Natural killer cell treated with Interleukin-12 subunit alpha and Interleukin-12 subunit beta and Interleukin-15 and Interleukin-18, amount 100 ng/mL, for 72 hours (primary cell): ENCODE measurements at places on chromosomes 4 and X. TPM values are rescaled to one million over a fixed set of nuclear protein-coding genes. Genes with fewer than 3 reads are reported as not detected.
A peak's percentile ranks its signal among the peaks of the same experiment; 100 is the strongest.

- H3K4me3 ChIP-seq, result no peak overlapping the region
- peaks cover 5% of the 10 kb centered on the region for H3K4me1 ChIP-seq
- DNase-seq, result no peak
- no peaks in the 10 kb centered on the region for H3K27me3 ChIP-seq
These were observed 18.6 kb upstream of the BRWD3 start for GRCh38 chrX:80828232-80828631.

DNA sequence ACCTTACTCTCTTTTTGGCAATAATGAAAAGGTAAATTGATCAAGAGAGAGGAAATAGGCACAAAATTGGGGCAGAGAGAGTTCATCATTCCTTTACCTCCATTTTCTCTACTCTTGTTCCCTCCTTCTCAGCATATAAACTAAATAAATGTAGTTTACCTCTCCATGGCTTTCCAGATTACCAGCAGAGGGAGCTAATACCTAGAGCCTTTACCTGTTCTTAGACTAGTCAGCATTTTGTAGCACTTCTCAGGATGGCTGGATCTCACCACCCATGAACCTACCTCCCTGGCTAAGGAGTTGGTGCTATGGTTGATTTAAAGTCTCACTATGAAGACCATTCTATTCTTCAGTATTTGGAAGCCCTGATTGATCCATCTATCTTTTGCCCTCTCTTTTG is 15.7 kb downstream of the OFD1 start:
- H3K27me3 ChIP-seq, result no peaks in the 10 kb centered on the region
- no peak for DNase-seq
- peak overlapping the region; percentile 41 for H3K4me3 ChIP-seq
- H3K4me1 ChIP-seq, result peaks cover 33% of the 10 kb centered on the region
- H3K27ac ChIP-seq, result peak overlapping the region; percentile 78

DNA sequence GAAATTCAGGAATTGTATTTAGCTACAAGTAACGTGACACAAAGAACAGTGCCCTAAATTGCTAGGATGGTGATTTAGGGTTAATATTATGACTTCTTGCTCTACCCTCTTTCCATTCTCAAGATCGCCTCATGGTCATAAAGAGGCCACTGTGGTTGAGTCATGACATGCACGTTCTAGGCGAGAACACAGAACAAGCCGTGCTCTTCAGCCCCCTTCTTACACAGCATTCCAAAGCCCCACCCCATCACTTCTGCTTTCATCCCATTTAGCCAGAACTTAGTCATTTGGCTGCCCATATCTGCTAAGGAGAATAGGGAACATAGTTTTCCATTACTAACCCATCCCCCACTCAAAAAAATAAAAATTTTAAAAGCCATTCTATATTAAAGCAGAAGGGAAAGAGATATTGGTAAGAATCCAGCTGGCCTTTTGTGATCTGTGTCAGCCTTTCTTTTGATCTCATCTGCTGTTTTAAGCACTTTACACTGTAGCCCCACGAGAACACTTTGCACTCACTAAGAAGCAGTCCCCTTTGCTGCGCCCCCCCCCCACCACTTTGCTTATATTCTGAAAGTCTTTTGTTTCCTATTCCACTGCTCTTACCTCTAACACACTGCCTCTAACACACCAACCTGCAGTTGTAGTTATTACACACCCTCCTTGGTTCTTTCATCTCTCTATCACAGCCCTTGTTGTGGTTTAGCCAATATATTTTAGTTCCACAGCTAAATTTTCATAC is 28.4 kb downstream of the NPNT start:
- DNase-seq, result no peak
- no peak overlapping the region for H3K4me3 ChIP-seq
- no peaks in the 10 kb centered on the region for H3K4me1 ChIP-seq

Gene PABPC1L2B
- not detected for total RNA-seq

DNA sequence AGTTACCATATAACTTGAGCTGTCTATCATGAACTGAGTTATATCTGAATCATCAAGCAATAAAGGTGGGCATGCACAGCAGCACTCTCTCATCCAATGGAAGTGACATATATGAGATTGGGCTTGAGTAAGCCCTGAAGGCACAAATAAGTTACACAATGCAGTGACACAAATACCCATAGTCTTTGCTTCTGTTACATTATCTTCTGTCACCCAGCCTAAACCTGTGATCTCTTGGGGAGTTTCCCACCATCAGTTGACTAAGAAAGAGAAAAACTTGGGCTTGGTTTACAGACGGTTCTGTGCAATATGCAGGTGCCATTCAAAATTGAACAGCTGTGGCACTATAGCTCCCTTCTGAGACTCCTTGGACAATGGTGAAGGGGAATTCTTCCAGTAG is 138.8 kb upstream of the IL15 start:
- no peaks in the 10 kb centered on the region for H3K36me3 ChIP-seq
- no peaks in the 10 kb centered on the region for H3K27me3 ChIP-seq
- no peak overlapping the region for H3K4me3 ChIP-seq
- DNase-seq, result no peak
- no peaks in the 10 kb centered on the region for H3K4me1 ChIP-seq

DNA sequence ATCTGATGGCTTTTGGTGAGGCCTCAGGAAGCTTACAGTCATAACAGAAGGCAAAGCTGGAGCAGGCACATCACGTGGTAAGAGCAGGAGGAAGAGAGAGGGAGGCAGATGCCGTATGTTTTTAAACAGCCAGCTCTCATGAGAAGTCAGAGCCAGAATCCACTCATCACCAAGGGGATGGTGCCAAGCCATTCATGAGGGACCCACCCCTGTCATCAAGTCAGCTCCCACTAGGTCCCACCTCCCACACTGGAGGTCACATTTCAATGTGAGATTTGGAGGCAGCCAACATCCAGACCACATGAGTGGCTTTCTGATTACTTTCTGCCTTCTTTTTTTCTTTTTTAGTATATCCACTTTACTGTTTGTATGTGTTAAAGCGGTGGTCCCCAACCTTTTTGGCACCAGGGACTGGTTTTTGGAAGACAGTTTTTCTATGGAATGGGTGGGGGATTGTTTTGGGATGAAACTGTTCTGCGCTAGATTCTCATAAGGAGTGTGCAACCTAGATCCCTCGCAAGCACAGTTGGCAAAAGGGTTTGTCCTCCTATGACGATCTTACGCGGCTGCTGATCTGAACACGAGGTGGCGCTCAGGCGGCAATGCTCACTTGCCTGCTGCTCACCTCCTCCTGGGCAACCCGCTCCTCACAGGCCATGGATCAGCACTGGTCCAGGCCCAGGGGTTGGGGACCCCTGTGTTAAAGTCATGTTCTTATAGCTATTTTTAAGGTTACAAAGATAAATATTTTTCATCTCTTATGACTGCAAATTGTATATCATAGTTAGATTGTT is 61.7 kb downstream of the SLIT2 start:
- no peaks in the 10 kb centered on the region for H3K36me3 ChIP-seq
- no peak overlapping the region for H3K4me3 ChIP-seq
- DNase-seq, result no peak
- H3K4me1 ChIP-seq, result no peaks in the 10 kb centered on the region

DNA sequence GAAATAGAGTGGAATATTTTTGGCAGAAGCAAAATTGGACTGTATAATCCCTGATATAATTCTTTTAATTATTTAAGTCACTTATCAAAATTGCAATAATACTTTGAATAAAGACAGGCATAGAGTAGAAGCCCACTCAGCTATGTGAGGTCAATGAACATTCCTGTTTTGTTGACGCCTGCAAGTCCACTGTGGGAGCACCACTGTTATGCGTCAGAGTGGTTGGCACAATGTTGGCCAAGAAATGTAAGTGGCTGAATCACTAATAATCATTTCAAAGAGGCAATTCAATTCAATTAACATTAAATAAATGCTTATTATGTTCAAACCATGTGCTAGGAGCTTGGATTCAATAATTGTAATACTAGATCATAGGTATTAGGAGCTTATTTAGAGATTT is 221.0 kb downstream of the SPCS3 start:
- no peaks in the 10 kb centered on the region for H3K36me3 ChIP-seq
- no peaks in the 10 kb centered on the region for H3K27me3 ChIP-seq
- no peak overlapping the region for H3K4me3 ChIP-seq
- no peak overlapping the region for H3K27ac ChIP-seq
- DNase-seq, result no peak

GRCh38 chr4:180828455-180829018 is 1414.7 kb upstream of the TENM3 start:
- no peak overlapping the region for H3K4me3 ChIP-seq
- H3K36me3 ChIP-seq, result no peaks in the 10 kb centered on the region
- H3K4me1 ChIP-seq, result no peaks in the 10 kb centered on the region
- no peak overlapping the region for H3K27ac ChIP-seq
- no peak for DNase-seq

GRCh38 chr4:166415749-166416148 is 542.7 kb downstream of the TLL1 start:
- no peak overlapping the region for H3K4me3 ChIP-seq
- no peaks in the 10 kb centered on the region for H3K4me1 ChIP-seq
- H3K27ac ChIP-seq, result no peak overlapping the region
- no peak for DNase-seq
- no peaks in the 10 kb centered on the region for H3K27me3 ChIP-seq

- H3K4me3 ChIP-seq, result no peak overlapping the region
- no peak for DNase-seq
- no peaks in the 10 kb centered on the region for H3K36me3 ChIP-seq
- H3K27ac ChIP-seq, result no peak overlapping the region
- H3K27me3 ChIP-seq, result peaks cover 20% of the 10 kb centered on the region
These were observed 93.8 kb downstream of the GPC4 start for GRCh38 chrX:133321451-133321850.

Gene CCDC110
- not detected for total RNA-seq

DNA sequence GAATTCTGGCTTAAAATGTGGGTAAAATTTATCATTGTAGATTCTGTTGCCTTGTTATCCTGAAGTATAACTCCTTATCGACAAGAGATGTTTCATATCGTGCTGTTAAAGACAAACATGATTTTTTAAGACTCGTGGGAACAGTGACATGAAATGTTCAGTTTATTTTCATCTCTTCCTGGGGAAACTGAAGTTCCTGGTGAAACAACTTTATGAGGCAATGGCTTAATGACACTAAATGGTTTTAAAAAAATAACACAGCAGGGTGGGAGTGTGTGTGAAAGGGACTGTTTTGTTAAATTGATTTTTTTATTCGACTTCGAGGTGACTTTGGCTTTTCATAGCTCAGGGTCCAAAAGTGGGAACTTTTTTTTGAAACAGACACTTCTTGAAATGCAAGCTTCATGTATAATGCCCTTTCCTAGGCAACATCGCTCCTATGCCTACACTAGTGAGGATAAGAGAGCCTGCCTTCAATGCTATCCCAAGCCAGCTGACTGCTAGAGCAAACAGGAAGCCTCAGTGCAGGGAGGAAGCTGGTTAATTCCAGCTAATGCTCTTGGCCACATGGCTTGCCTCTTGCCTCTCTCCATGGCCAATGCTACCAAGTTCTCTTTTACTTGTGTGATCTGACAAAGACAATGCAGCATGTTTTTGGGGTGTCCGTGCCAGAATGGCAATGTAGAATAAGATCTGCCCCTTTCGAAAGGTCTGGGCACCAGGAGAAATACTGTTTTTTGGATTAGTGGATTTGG is 80.9 kb upstream of the PLAC1 start:
- peaks cover 6% of the 10 kb centered on the region for H3K27me3 ChIP-seq
- no peaks in the 10 kb centered on the region for H3K36me3 ChIP-seq
- H3K4me1 ChIP-seq, result no peaks in the 10 kb centered on the region
- H3K4me3 ChIP-seq, result no peak overlapping the region
- H3K27ac ChIP-seq, result no peak overlapping the region

Gene MAOA
- 0.21 TPM for total RNA-seq

GRCh38 chr4:37445023-37445422 is 200.5 kb downstream of the NWD2 start:
- H3K4me1 ChIP-seq, result no peaks in the 10 kb centered on the region
- no peak overlapping the region for H3K4me3 ChIP-seq
- no peak for DNase-seq
- H3K36me3 ChIP-seq, result no peaks in the 10 kb centered on the region
- no peak overlapping the region for H3K27ac ChIP-seq

Gene ENOX2
- 16.6 TPM for total RNA-seq

Gene ZNF275
- 13.2 TPM for total RNA-seq

DNA sequence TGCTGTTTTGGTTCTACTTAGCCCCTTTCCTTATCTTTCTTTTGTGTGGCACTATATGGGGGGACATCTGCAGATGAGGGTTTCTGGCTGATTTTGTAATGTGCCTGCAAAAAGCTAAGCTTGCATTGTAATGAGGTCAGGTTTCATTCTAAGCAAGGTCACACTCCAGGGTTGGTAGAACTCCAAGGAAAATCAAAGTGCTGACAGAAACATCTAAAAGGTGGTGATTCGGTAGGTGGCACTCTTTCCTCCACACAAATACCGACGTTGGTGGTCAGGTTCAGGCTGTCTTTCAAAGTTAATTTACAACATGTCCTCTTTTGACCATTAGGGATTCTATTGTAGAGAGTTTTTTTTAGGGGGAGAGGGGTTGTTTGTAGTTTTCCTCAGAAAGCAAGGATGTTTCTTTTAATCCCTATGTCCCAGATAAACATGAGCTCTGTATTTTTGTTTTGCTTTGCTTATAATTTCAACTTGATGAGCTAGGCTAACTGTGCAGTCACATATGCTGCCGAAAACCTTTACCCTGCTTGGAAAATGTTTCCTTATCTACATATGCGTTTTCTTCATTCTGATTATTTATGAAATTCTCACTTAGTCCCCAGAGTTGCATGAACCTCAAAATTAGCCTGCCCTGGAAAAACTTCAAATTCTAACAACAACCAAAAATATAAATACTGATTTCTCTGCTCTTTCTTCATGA is 434.2 kb downstream of the PPARGC1A start:
- no peaks in the 10 kb centered on the region for H3K4me1 ChIP-seq
- H3K4me3 ChIP-seq, result no peak overlapping the region
- H3K27me3 ChIP-seq, result no peaks in the 10 kb centered on the region
- DNase-seq, result no peak

DNA sequence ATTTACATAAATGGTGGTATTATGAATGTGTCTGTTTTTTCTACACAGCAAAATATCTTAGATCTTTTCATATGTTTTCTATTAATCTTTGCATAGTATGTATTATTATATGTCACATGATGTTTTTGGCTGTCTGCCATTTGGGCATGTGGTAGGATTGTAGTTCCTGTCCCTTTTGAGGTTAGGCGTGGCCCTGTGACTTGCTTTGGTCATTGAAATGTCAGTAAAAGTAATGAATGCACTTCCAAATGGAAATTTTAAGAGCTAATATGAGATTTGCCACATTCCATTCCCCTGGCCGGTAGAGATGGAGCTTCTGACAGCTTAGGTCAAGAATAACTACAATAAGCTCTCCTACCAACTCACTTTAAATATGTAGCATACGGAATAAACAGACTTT is 45.1 kb downstream of the JADE3 start:
- H3K27me3 ChIP-seq, result no peaks in the 10 kb centered on the region
- no peaks in the 10 kb centered on the region for H3K4me1 ChIP-seq
- H3K4me3 ChIP-seq, result no peak overlapping the region
- no peak overlapping the region for H3K27ac ChIP-seq
- no peak for DNase-seq
- H3K36me3 ChIP-seq, result no peaks in the 10 kb centered on the region

GRCh38 chr4:78722320-78722719 is 53.8 kb upstream of the BMP2K start:
- no peak for DNase-seq
- peaks cover 21% of the 10 kb centered on the region for H3K4me1 ChIP-seq
- no peaks in the 10 kb centered on the region for H3K36me3 ChIP-seq
- no peak overlapping the region for H3K4me3 ChIP-seq

Gene MAGIX
- total RNA-seq, result 1.2 TPM

Gene RAB9B
- total RNA-seq, result 0.45 TPM

GRCh38 chrX:27575565-27575964 is 14.6 kb upstream of the DCAF8L2 start:
- no peaks in the 10 kb centered on the region for H3K36me3 ChIP-seq
- no peak overlapping the region for H3K27ac ChIP-seq
- no peaks in the 10 kb centered on the region for H3K27me3 ChIP-seq
- no peak for DNase-seq
- no peak overlapping the region for H3K4me3 ChIP-seq
